ENCODE measurements at places on chromosomes 7 and 10. TPM values are rescaled to one million over a fixed set of nuclear protein-coding genes. Genes with fewer than 3 reads are reported as not detected.

The MUC12 gene
- 0.48 TPM for polyA plus RNA-seq

DNA sequence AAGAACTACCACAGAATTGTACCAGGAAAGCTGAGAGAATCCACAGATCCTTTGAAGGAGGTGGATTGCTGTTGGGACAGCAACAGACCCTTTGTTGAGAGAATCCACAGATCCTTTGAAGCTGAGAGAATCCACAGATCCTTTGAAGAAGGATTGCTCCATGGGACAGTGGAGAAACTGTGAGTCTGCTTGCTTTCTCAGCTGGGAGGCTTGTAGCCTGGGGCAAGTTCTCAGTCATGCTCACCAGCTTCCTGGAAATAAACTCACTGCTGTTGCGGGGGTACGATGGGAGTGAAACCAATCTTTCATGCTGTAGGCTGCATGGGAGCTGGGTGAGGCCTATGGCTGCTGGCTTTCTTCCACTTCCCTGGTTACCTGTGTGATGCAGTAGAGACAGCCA is 106.3 kb downstream of the C7orf25 start:
- no peak for DNase-seq

The CALML3 gene
- polyA plus RNA-seq = 0.09 TPM

GRCh38 chr10:44936314-44936975 is 23.2 kb upstream of the RASSF4 start:
- no peak for DNase-seq

The OR13A1 gene
- polyA plus RNA-seq = not detected

The HOXA4 gene
- polyA plus RNA-seq = 26.4 TPM

The INTS15 gene
- 23.5 TPM for polyA plus RNA-seq

The NME8 gene
- not detected for polyA plus RNA-seq

GRCh38 chr10:132096863-132097478 is 31.2 kb downstream of the JAKMIP3 start:
- no peak for DNase-seq

GRCh38 chr10:110739811-110740271 is 95.7 kb downstream of the RBM20 start:
- no peak for DNase-seq

DNA sequence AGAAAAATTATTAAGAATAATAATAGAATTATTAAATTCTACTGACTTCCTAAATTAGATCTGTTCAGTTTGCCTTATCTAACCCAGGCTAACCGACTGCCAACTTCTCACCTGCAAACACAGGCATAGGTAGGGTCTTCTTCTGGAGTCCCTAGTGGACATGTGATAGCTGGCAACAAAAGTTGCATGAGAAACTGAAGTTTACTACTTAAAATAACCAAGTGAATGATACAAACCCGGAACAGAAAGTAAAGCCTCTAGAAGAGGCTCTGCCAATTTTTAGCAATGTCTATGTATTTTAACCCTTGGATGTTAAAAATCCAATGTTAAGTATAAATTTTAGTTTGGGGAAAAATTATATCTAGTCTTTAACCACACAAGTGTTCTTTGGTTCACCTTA is 37.6 kb downstream of the NDUFB2 start:
- no peak for DNase-seq

The WNT16 gene
- 0.22 TPM for polyA plus RNA-seq

DNA sequence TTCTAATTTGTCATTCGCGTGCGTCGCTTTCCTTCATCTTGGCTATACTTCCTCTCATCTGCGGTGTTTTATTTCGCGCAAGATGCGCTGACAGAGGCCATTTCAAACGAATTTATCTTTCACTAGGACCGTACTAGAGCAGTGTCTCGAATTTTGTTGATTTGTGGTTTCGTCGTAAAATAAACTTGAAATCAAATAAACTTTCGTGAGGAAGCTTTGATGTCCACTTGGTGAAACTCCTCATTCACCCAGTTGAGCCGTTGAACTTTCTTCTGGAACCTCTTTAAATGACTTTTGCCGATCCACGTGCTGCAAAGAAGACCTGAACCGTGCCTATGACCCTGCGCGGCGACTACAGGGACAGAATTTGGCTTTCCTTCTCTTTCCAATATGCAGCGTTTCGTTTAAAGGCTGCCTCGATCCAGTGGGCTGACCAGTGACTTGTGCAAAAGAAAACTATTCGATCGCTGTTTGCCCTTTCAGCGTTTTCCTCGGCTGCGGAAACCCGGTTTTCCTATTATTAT is 163.9 kb upstream of the PPP1R3A start:
- no peak for DNase-seq

The SPDYE8 gene
- polyA plus RNA-seq = 0.20 TPM

The OGDHL gene
- polyA plus RNA-seq = 0.66 TPM

- no peak for DNase-seq
Measured at GRCh38 chr7:46881507-46882127, 700.3 kb downstream of the TNS3 start.

DNA sequence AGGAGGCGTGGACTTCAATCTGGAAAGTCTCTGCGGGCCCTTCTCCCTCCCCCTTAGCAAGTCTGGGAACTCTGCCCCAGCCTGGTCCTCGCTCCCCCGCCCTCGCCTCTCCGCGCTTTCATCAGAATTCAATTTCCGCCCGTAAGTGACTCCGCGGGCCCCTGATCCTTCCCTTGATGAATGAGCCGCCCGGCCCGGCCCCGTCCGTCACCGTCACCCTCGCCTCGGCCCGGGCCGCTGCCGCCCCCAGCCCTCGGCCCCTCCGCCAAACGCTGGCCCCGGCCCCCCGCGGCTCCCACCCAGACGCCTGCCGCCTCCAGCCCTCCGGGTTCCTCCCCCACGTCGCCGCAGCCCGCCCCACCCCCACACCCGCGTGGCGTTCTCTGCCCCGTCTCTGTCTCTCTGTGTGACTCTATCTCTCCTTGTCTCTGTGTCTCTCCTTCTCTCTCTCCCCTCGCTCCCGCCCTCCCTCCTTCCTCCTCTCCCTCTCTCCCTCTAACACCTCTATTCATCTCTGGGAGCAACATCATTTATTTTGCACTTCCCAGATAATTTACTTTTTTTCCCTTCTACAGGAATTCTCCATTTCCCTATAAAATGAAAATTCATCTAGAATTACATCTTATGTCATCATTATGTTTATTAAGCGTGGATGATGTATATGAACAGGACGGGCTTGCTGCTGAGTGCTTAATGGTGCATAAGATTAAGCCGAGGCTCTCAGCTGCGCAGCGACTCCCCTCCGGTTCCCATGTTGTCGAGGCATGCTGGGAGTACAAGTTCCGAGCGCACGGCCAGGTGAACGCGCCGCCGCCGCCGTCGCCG is 91.2 kb upstream of the PAX2 start:
- no peak for DNase-seq

- DNase-seq = no peak
Measured at GRCh38 chr7:132573251-132573955, 2.9 kb downstream of the PLXNA4 start.

The TRIM4 gene
- 14.3 TPM for polyA plus RNA-seq

- no peak for DNase-seq
Measured at GRCh38 chr10:6473430-6473829, 106.6 kb downstream of the PRKCQ start.

DNA sequence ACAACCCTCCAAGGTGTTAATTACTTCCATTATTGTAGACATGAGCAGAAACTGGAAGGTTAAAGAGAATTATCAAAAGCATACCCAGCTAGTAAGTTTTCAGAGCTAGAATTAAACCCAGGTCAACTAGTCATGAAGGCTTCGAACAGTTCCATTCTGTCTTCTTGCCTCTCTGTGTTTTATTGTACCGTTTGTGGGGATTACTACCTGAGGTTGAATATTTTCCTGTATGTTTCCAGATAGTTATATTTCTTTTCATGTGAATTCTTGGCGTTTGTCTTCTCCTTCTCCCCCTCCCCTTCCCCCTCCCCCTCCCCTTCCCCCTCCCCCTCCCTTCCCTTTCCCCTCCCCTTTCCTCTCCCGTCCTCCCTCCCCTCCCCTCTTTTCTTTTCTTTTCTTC is 218.0 kb upstream of the GALNT17 start:
- no peak for DNase-seq

DNA sequence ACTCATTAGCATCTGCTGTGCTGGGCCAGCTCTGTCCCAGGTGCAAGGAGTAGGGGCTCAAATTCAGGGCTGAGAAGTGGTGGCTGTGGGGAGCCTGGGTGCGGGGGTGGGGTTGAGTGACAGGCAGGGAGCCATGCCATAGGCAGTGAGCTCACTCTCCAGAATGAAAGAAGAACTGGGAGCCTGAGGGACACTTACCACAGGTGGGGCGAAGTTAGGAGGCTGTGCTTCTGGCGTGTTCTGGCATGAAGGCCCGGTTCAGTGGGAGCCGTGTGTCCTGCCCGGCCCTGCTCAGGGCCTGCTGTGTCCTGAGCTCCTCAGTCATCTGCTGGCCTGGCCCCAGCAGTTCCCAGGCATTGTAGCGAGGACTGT is 62.5 kb downstream of the MKI67 start:
- DNase-seq = no peak

The ZNF438 gene
- 15.8 TPM for polyA plus RNA-seq

DNA sequence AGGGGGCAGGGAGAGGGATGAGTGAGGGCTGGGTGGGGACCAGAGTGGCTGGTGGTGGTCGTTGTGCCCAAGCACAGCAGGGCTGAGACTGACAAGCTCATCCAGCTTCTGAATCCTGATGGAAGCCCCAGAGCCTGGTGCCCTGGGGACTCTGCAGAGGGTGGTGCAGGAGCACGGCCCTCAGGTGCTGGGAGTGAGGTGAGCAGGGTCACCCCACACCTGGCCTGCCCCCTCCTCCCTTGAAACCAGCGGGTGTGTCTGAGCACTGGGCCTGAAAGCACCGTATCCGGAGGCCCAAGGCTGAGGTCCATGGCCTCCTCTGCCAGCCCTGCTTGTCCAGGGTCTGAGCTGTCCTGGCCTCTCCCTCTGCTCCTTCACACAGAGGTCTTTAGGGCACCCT is 218.2 kb downstream of the ZNF248 start:
- DNase-seq = no peak

GRCh38 chr7:116924741-116925140 is 28.6 kb upstream of the ST7 start:
- no peak for DNase-seq

GRCh38 chr10:84166620-84167288 is 6.8 kb upstream of the GPR15LG start:
- DNase-seq = no peak

DNA sequence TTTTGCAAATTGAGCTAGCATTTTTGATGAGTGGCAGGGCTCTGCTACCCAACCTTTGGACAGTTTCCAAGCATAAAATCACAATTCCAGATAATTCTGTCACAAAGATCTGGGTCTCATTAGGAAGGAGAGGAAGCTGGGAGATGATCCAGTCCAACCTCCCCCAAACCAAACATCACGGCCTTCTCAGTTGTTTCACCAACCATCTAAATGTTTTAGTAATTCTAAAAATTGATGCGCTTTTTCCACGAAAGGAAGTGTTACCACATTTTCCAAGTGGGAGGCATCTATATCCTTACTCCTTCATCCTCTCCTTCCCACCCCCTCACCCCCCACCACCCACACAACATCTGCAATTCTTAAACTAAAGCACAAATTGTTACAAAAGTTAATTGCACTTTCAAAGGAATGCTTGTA is 108.3 kb downstream of the EGFR start:
- no peak for DNase-seq

The TMEM213 gene
- 0.09 TPM for polyA plus RNA-seq

- DNase-seq = no peak
Measured at GRCh38 chr7:74183653-74184450, 9.7 kb downstream of the EIF4H start.

- DNase-seq = no peak
Measured at GRCh38 chr10:131908151-131908550, 7.3 kb downstream of the PPP2R2D start.

DNA sequence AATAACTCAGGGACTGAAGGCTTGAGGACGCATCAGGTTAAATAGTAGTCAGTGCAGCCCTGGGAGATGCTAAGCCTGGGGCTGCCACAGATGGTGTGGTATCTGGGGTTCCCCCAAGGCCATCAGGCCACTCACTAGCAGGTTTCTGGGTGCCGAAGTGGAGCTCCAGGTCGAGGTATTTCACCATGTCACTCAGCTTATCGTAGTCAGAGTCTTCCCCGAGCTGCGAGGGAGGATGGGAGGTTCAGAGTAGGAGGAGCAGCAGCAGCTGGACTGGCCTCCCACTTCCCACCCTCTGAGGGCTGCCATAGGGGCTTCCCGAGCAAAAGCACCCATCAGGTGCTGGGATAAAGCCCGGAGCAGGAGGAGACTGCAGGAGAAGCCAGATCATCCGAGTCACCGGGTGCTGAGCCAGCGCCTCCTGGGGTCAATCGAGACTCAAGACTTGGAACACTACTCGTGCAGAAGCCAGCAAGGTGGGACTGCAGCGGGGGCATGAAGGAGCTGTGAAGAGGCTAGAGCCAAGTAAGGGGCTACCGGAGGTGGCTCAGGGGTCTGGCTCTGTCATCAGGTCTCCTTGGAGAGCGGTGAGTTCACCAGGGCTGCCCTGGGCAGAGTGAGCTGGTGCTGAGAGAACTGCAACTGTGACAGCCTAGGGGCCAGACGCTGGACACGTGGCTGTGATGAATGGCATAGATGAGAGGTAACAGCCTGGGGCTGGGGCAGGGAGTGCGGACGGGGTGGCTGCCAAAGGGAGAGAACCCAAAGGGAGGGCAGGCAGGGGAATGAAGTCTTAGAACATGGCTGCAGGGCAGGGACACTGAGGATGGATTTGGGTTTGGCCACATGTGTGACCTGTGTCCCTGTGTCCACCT is 45.3 kb downstream of the GRID2IP start:
- no peak for DNase-seq

- DNase-seq = no peak
Measured at GRCh38 chr7:30450983-30451497, 27.5 kb downstream of the NOD1 start.

The FRG2B gene
- polyA plus RNA-seq = not detected

- no peak for DNase-seq
Measured at GRCh38 chr7:73509463-73509862, 12.6 kb downstream of the BAZ1B start.

DNA sequence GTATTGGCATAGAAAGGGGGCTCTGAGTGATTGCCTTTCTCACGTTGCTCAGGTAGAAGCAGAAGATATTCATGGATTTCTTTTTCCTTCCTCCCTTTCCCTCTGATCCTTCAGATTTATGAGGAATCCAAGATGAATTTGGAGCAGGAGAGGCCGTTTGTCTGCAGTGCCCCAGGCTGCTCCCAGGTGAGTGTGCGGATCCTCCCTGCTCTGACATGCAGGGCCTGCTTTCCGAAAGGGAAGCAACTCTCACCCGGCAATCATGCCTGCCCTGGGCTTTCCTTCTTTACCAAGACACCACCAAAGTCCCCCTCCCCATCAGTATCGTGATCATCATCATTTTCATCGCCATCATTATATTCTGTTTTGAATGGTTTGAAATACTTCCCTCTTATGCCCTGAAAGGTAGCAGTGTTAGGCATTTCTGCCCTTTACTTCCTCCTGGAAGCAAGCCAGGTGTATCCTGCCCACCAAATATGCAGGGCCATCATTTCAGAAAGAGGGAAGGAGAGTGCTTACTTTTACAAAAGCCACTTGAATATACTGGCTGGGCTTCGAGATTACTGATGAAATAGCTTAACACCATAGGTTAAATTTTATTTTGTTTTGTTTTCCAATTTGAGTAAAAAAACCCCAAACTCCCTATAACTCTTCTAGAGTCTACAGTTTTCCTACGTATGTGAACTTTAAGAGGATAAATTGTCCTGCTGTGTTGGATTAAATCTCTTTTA is 75.9 kb downstream of the CREB5 start:
- no peak for DNase-seq

All from forelimb muscle (tissue), 1 donor.